ENCODE measurements at places on chromosomes 13 and 19.

DNA sequence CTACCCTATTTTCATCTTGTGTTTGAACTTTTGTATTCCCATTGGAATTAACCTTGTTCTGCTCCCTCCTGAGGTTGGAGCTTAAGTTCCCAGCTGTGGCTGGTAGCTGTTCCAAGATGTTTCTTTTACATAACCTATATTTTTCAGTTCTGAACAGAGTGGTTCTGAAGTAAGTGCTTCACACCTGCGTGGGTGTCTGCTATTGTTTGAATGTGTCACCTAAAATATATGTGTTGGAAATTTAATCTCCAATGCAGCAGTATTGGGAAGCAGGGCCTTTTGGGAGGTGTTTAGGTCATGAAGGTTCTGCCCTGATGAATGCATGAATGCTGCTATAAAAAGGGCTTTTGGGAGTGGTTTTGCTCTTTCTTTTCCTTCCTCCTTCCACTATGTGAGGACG lies 123.8 kb downstream of the LACC1 start:
- no peak for DNase-seq

- no peak for DNase-seq
Measured at GRCh38 chr13:45120967-45121831, 889 bp downstream of the GTF2F2 start.

GRCh38 chr13:105552078-105552477 lies 983.4 kb downstream of the EFNB2 start:
- no peak for DNase-seq

GRCh38 chr13:68982961-68983619 lies 1124.5 kb upstream of the ATXN8OS start:
- no peak for DNase-seq

DNA sequence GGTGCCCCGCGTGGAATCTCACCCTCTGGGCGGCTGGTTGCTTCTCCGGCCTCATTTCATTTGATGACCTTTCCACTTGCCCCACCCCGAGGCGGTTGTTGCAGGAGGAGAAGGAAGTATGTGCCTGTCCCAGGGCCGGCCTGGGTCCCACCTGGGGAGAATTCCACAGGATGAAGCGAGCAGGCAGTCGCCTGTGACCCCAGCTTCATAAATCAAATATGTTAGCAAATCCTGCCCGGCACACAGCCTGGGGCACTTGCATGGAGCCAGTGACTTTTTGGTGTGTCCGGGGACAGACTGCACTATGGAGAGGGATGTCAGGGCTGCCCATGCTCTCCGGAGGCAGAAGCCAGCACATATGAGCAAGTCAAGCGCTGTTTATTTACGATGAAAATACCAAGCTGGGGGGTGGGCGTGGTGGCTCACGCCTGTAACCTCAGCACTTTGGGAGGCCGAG lies 19.7 kb upstream of the ZBTB7A start:
- DNase-seq, result no peak

DNA sequence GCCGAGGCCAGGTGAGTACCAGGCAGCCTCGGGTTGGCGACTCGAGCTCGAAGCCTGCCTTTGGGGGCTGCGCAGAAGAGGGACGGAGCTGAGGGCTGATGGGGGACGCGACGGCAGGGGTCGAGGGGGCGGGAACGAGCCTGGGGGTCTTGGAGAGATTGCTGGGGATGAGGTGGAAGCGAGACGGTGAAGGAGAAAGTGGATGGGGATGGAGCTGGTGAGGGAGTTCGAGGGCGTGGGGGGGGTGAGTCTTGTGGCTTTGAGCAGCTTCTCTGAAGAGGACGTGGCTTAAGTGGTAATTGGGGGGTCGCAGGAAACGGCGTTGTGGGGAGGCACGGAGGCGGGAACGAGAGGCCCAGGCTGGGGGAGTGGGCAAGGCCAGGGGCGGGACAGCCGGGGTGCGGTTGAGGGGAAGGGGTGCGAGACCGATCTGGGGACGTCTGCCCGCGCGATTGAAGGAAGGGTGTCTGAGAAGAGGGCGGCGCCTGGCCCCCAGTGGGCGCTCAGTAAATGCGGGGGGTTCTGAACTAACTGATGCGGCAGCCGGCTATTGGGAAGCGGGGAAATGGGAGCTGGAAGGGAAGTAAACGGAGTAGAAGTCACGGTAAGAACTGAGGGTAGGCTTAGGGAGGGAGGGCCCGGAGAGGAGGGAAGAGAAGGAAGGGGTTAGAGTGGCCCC lies 426 bp downstream of the MYO9B start:
- DNase-seq, result peak; percentile 67
